CD4-positive, alpha-beta T cell treated with Interleukin-4 for 1 hour (primary cell): ENCODE measurements at places on chromosomes 16 and 17.
A peak's percentile ranks its signal among the peaks of the same experiment; 100 is the strongest.

- no peak for DNase-seq
These were observed 101.4 kb downstream of the BMERB1 start for GRCh38 chr16:15535772-15536171.

- DNase-seq, result no peak
These were observed 202.8 kb upstream of the C16orf82 start for GRCh38 chr16:26863931-26864330.

GRCh38 chr17:70329721-70330120, 160.4 kb downstream of the KCNJ2 start:
- no peak for DNase-seq

DNA sequence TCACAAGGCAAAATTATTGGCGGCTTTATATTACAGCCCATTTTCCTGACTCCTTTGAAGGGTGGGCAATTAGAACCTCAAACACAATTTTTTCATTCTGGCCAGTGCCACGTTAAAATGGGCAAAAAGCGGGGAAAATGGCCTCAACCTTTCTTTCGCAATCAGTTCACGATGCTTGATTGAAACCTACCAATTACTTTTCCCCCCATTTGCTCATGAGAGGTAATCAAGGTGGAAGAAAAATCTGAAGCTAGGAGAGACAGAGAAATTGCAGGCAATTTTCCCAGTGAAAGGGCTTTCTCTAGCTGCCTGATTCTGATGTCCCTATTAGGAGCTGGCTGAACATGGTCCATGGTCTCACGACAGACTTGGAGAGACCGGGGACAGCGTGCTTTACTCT, 215.1 kb downstream of the SLC39A11 start:
- no peak for DNase-seq

- no peak for DNase-seq
These were observed 63.6 kb downstream of the SHISA6 start for GRCh38 chr17:11304568-11304967.

DNA sequence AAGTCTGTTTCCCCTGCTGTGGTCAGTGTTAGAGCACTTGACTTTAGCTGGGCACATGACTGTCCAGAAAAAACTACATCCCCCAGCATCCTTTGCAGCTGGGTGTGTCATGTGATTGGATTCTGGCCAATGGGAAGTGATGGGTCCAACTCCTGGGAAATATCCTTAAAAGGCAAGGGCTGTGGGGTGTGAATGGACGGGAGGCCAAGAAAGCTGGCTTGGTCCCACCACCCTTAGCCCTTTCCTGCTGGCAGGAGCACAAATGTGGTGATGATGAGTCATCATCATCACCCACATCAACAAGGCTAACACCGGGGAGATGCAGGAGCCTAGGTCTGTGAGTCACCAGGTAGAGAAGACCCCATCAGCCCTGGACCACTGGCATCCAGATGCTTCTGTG, 341.7 kb downstream of the C16orf95 start:
- no peak for DNase-seq

DNA sequence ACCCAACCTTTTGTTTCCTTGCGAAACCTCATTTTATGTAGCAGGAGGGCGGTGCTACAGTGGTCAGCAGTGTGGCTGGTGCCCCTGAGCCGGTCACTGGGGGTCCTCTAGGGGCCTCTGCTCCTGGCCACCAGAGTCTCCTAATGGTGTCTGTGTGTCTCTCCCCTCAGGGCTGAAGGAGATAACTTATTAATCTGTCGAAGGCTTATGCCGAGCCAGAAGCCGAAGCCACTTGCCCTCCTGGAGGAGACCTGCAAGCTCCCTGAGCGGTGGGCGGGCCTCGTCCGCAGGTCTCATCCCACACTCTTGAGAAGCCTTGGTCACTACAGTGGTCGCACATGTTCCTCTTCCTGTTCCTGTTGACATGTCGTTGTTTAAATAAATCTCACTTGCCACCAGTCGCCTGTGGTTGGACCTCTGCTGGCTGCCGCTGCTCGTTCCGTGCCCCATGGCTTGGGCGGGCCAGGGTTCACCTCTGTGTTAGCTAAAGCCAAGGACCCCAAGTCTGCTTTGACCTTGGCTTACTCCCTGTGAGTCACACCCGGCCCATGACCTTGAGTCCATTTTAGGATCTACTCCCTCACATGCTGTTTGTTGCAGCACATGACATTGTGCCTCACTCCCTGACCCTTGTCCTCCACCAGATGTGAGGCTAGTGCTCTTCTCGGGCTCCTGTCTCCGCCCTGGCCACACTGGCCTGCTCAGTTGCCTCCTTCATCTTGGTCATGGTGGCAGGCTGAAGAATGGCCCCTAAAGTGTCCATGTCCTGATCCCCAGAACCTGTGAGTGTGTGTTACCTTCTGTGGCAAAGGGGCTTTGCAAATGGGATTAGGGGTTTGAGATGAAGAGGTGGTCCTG, 38.7 kb upstream of the AQP8 start:
- DNase-seq, result no peak

- DNase-seq, result peak; percentile 80
These were observed 5.4 kb downstream of the PGS1 start for GRCh38 chr17:78383725-78384471.

GRCh38 chr17:61783556-61784304, 79.6 kb downstream of the BRIP1 start:
- DNase-seq, result no peak

DNA sequence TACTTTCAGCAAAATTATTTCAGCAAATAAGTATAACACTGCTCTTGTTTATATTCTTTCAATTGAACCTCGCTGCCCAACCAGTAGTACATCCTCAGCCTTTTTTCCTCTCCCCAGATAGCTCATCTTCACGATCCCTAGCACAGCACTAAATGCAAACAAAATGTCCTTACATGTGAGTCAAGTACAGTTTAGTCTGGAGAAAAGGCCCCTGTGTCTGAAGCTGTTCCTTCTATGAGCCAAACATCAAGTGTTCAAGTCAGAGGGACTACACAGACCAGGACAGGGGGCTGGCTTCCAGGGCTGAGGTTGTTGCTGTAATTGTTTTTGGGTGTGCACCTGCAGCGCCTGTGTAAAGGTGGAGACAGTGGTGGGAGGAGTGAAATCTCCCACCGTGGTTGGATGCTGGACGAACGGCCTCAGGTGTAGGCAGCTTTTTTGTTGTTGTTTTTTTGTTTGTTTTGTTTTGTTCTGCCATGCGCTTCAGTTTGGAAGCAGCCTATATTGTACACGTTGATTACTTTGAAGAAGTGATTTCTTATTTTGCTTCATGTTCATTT, 147.1 kb downstream of the PRKCA start:
- no peak for DNase-seq

- no peak for DNase-seq
These were observed 142.8 kb upstream of the FOXF1 start for GRCh38 chr16:86367291-86368072.

DNA sequence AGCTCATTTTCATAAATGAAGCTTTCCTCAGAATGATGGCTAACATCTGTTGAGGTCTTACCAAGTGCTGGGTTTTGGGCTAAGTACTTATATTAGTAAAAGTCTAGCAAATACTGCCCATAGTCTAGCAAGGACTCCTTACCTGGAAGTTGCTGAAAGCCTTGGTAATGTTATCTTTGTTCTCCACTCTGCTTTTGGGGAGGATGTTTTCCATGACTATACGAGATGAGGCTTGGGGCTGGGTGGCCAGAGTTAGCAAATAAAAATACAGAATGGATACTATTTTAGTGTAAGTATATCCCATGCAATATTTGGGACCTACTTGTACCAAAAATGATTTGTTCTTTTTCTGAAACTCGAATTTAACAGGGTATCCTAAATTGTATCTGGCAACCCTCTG, 7.7 kb downstream of the CCL18 start:
- DNase-seq, result no peak

GRCh38 chr16:583815-584591, 5.9 kb upstream of the RAB40C start:
- no peak for DNase-seq

GRCh38 chr17:8831234-8831849, 32.2 kb upstream of the MFSD6L start:
- no peak for DNase-seq

DNA sequence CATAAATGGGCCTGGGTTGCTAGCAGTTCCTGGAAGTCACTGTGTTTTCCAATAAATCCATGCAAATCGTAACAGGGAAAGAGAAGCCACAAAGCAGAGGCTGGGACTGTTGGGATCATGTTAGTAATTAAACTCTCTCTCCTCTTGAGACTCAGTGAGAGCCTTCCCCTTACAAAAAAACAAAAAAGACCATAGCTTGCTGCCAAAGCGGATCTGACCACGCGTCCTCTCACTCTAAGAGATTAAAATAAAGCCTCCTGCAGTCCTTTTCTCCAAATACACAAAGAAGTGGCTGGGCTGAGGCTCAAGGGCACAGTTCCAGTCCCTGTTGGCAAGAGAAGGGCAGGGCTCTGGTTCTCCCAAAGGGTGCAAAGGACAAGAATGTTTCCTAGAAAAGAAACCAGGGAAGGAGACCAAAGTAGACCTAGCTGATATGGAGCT, 38.5 kb downstream of the PIGL start:
- DNase-seq, result no peak

GRCh38 chr16:2251296-2252111, at the start of gene ECI1:
Gene ECI1 (minus strand): TSS chr16:2251587. CDS start chr16:2251566, 21 bp downstream.
- peak; percentile 89 for DNase-seq

- DNase-seq, result no peak
These were observed 759 bp downstream of the ELAC2 start for GRCh38 chr17:13016881-13017654.

- DNase-seq, result no peak
These were observed 536 bp downstream of the SLC38A10 start for GRCh38 chr17:81294512-81295030.

GRCh38 chr17:27630607-27631410, at the start of gene LGALS9:
Gene LGALS9 (plus strand): TSS chr17:27631188. CDS start chr17:27631266, 78 bp downstream.
- peak; percentile 38 for DNase-seq

GRCh38 chr17:700504-701094, 14.0 kb downstream of the VPS53 start:
- peak; percentile 66 for DNase-seq

DNA sequence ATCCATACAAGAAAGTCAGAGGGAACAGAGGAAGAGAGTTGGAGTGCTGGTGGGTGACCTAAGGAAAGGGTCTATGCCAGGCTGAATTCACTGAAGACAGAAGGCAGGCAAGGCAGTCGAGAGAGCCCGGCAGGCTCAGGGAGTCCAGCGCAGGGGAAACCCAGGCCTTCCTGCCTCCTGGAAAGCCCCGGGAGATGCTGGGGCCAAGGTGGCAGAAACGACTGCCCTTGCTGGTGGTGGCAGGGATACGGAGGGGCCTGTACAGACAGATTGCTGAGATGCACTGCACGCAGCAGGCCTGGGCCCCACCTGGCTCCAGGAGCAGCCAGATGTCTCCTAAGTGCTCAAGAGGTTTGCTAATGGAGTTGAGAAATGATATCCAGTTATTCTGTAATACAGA, 59.8 kb downstream of the GTF3C1 start:
- DNase-seq, result no peak

- DNase-seq, result no peak
These were observed 96.8 kb upstream of the PSMD7 start for GRCh38 chr16:74199842-74200124.
